Spinal cord (tissue), 10 donors: ENCODE measurements at places on chromosomes 12 and 14.

DNA sequence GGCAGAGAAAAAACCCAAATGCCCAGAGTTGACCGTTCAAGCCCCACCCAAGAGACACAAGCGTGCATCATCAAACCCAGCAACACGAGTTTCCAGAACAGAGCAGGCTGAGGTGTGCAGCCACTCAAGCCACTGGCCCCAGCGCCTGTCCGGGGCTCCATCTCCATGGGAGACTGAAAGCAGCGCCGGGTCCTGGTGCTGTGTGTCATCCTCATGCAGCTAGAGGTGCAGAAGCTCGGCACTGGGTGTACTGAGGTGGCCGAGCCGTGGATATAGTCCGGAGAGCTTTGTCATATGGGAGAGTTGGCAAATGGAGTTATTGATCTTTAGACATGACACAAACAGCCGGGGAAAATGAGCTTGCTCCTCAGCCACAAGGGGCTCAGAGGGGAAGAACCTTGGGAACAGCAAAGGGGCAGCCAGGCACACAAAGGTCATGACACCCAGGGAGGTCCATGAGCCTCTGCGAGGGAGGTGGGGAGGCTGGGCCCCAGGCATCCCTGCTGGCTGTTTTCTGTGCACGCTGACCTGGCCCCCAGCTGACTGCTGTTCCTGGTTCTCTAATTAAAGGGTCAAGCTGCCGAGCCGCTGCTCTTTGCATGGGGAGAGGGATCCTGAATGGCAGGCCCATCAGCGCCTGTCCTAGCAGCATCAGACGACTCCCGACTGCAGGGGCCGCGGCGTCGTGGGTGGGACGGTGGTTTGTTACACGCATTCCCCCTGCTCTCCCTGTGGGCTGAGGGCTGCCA lies 145.4 kb upstream of the SFSWAP start:
- DNase-seq = no peak

DNA sequence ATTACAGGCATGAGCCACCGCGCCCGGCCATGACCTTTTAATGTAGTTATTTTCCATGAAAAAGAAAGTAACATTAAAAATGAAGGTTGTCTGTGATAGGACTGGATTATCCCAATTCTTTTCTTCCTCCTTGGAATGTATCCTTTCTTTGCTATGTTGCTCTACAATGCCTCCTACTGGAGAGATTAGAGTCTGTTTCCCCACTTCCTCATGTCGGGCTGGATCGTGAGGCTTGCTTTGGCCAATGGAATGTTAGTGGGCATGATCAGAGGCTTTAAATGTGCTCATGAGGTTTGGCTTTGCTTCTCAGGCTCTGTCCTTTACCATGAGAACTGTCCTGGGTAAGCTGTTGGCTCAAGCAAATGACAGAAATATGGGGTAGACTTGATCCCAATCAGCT lies 34.7 kb upstream of the SOCS2 start:
- no peak for DNase-seq

DNA sequence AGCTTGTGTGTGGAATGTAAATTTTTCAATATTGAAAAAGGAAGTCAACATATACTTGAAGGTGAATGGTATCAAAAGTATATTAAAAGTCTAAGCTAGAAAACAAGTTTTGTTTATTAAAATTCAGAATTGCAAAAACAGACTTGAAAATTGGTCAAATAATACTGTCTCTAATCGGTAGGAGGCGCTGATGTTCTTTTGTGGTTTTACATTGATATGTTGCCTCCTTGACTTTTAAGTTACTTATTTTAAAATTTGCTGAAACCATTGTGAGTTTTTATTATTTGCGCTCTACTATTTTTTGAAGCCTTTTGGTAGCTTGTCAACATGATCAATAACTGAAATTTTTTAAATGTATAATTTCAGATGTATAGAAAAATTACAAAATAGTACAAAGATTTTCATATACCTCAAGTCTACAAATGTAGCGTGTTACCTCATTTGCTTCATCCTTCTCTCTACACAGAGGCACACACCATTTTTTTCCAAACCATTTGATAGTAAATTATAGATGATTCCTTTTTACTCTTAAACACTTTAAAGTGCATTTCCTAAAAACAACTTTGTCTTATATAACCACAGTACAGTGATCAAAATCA lies 6.9 kb downstream of the RTRAF start:
- peak; percentile 58 for DNase-seq

DNA sequence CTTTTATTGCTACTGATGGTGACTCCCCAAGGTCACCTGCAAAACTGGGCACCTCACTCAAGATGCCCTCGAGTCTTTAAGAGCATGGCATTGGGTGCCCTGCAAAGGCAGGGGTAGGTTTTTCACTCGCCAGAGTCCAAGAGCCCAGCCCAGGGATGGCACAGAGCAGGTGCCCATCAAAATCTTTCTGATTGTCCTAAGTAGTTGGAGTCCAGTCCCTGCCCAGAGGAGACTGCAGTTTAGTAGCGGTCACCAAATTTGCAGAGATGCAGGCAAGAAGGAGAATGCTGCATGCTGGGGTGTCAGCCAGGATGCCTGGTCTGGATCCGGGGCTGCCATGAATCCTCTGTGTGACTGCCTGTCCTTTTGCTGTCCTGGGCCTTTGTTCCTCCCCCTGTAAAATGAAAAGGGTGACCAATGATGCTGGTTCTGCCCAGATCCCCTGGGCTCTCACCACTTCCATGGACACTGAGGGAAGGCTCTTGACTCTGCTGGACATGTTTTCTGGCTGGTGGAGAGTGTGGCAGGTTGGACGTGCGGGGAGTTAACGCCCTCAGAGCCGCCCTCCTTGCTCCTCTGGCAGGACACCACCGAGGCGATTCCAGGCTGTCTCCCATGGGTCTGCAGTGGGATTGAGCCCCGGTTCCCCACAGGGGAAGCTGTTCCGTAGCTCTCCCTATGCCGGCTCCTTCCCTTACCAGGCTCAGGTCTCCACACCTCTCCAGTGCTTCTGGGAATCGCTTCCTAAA lies 41.3 kb downstream of the DLK1 start:
- DNase-seq = no peak

GRCh38 chr14:99609245-99610170 lies 5.5 kb upstream of the CCDC85C start:
- no peak for DNase-seq

- DNase-seq = no peak
Observed at GRCh38 chr14:103819503-103820307, 27.7 kb downstream of the PPP1R13B start.

DNA sequence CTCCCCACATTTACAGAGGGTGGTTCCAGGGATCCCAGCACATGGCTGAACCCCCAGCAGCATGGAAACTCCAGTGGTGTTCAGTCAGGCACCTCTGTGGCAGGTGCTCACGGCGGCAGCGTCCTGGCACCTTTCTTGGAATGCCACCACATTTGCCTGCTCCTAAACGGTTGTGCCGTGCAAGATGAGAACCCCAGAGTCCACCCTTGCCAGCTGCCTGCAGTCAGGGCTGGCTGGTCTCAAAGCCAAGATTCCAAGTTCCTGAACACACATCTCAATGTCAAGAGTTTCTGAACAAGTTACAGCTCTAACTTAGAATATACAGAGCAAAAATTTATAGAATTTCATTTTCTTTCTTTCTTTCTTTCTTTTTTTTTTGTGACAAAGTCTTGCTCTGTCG lies 38.7 kb downstream of the DDX51 start:
- no peak for DNase-seq

- DNase-seq = no peak
Observed at GRCh38 chr12:107042801-107043200, 50.5 kb downstream of the CRY1 start.

DNA sequence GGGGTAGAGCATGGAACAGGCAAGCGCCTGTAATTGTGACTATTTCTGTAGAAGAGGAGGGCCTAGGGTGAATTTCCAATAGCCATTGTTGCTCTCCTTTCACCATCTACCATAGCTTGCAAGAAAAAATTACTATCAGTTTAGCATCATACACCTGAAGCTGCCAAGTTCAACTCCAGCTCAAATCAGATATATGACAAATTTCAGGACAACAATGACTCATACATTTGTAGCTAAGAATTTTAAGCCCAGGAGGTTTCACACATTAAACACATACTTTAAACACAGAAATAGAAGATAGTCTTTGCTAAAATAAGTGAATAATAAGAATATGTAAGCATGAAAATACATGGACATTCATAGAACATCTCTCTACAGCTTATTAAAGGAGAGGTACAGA lies 17.6 kb upstream of the G2E3 start:
- DNase-seq = no peak

GRCh38 chr14:75738192-75738591 lies 77.1 kb downstream of the TTLL5 start:
- no peak for DNase-seq

GRCh38 chr12:58966939-58967338 lies 46.6 kb upstream of the LRIG3 start:
- no peak for DNase-seq

- no peak for DNase-seq
Observed at GRCh38 chr14:53953828-53954550, 2.6 kb downstream of the BMP4 start.
